ENCODE measurements at places on chromosomes 1 and 21. TPM values are rescaled to one million over a fixed set of nuclear protein-coding genes. Genes with fewer than 3 reads are reported as not detected.

- no peaks in the 10 kb centered on the region for H3K36me3 ChIP-seq
- no peak overlapping the region for H3K4me3 ChIP-seq
- H3K4me1 ChIP-seq, result no peaks in the 10 kb centered on the region
- peaks cover 39% of the 10 kb centered on the region for H3K27me3 ChIP-seq
These were observed 221.2 kb downstream of the PRDM2 start for GRCh38 chr1:13921190-13921589.

- no peaks in the 10 kb centered on the region for H3K27me3 ChIP-seq
- no peaks in the 10 kb centered on the region for H3K36me3 ChIP-seq
- H3K27ac ChIP-seq, result peak overlapping the region; percentile 36
- H3K4me1 ChIP-seq, result peaks cover 30% of the 10 kb centered on the region
These were observed 61.9 kb downstream of the DNTTIP2 start for GRCh38 chr1:93816970-93817678.

- no peak for DNase-seq
- H3K4me3 ChIP-seq, result peak overlapping the region; percentile 98
- H3K4me1 ChIP-seq, result peaks cover 37% of the 10 kb centered on the region
These were observed 674 bp upstream of the ATXN7L2 start for GRCh38 chr1:109482791-109483671.

- no peak overlapping the region for H3K4me3 ChIP-seq
- no peak overlapping the region for H3K27ac ChIP-seq
- H3K36me3 ChIP-seq, result peaks cover 13% of the 10 kb centered on the region
- no peaks in the 10 kb centered on the region for H3K4me1 ChIP-seq
- peaks cover 14% of the 10 kb centered on the region for H3K27me3 ChIP-seq
These were observed 41.5 kb downstream of the LRRC3 start for GRCh38 chr21:44496564-44497550.

DNA sequence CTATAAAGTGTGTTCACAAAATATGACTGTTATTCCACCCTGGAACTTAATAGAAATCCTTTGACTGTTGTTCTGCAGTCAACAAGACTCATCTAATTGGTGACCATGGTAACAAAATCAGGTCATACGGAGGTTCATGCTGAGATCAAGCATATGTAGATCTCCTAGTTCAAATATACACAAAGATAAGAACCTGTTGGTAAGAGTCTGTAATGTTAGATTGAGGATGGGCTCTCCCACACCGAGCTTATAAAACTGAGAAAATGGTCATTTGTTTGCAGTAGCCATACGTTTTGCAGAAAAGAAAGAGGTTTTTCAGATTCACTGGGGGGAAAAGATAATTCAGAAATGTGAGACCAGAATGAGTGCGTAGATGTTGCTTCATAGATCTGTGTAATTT, 468.1 kb downstream of the RPS6KC1 start:
- no peaks in the 10 kb centered on the region for H3K4me1 ChIP-seq
- H3K27ac ChIP-seq, result no peak overlapping the region
- no peaks in the 10 kb centered on the region for H3K36me3 ChIP-seq
- H3K27me3 ChIP-seq, result peaks cover 8% of the 10 kb centered on the region
- no peak for DNase-seq

DNA sequence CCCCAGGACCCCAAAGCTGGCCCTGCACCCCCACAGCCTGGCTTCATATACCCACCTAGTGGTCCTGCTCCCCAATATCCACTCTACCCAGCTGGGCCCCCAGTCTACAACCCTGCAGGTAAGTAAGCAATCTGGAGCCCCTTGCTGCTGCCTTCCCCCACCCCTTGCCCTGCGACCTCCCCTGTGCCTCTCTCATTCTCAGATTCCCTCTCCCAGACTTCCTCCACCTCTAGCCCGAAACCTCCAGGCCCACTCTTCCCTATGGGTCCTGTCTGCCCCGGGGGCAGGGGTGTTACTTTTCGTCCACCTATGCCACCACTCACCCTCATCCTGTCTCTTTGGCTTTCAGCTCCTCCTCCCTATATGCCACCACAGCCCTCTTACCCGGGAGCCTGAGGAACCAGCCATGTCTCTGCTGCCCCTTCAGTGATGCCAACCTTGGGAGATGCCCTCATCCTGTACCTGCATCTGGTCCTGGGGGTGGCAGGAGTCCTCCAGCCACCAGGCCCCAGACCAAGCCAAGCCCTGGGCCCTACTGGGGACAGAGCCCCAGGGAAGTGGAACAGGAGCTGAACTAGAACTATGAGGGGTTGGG, 2.9 kb downstream of the SHISA4 start:
- DNase-seq, result peak; percentile 34
- no peak overlapping the region for H3K27ac ChIP-seq
- H3K27me3 ChIP-seq, result peaks cover 20% of the 10 kb centered on the region
- no peaks in the 10 kb centered on the region for H3K36me3 ChIP-seq
- H3K4me3 ChIP-seq, result no peak overlapping the region
- H3K4me1 ChIP-seq, result peaks cover 11% of the 10 kb centered on the region

Gene GABRD
- not detected for total RNA-seq

Gene S100A8
- not detected for total RNA-seq
